ENCODE measurements at places on chromosomes 3 and 15. TPM values are rescaled to one million over a fixed set of nuclear protein-coding genes. Genes with fewer than 3 reads are reported as not detected.

PLA2G4E gene
- not detected for total RNA-seq

C2CD4A gene
- total RNA-seq, result 0.66 TPM

FRMD5 gene
- 1.6 TPM for total RNA-seq

GRIP2 gene
- total RNA-seq, result 0.16 TPM

LMAN1L gene
- 0.15 TPM for total RNA-seq

TWF2 gene
- 84.5 TPM for total RNA-seq

FBXL2 gene
- 7.7 TPM for total RNA-seq

DNA sequence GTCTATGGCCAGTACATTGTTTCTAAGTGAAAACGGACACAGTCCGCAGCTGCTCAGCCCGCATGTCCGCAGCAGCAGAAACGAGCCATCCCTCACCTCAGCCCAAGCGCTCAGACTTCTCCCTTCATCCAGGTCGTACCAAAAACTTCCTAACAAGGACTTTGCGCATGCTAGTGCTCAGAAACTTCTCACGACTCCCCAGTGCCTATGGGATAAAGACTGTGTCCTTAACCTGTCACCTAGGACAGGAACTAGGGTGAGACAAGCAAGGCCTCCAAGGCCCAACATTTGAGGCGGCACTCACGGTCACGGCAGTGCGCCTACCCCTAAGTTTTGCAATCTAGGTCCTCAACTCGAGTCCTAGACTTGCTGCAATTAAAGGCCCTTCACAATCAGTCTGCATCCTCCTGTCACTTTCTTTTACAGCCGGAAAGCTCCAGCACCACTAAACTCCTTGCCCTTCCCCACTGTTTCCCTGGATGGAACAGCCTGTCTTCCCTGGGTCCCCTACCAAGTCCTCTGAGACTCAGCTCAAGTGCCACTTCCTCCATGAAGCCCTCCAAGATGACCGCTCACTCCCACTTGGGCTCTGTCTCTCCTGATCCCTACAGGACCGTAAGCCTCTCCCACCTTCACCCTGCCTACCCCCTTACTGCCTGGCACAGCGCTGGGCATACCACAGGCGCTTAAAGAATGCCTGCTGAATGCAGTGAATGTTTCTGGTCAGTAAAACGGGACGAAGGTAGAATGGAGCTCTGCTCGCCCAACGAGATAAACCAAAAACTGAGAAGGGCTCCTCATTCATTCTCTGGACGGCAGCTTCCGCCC, 1.2 kb downstream of the CLN6 start:
- no peak for DNase-seq

DNA sequence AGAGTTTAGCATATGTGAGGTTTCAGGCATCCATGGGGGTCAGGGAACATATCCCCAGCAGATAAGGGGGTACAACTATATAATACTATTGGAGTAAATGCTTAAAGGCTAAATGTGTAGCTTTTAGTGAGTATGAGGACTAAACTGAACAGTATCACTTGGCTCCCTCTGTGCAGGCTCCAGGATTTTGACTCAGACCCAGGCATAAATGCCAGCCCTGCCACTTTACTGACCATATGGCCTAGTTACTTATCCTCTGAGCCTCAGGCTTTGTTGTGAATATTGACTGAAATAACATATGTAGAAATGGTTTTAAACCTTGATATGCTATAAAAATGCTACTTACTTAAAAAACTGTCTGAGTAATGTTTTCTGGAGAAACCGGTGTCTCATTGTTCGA, 151.6 kb downstream of the CHST2 start:
- DNase-seq, result no peak

DNA sequence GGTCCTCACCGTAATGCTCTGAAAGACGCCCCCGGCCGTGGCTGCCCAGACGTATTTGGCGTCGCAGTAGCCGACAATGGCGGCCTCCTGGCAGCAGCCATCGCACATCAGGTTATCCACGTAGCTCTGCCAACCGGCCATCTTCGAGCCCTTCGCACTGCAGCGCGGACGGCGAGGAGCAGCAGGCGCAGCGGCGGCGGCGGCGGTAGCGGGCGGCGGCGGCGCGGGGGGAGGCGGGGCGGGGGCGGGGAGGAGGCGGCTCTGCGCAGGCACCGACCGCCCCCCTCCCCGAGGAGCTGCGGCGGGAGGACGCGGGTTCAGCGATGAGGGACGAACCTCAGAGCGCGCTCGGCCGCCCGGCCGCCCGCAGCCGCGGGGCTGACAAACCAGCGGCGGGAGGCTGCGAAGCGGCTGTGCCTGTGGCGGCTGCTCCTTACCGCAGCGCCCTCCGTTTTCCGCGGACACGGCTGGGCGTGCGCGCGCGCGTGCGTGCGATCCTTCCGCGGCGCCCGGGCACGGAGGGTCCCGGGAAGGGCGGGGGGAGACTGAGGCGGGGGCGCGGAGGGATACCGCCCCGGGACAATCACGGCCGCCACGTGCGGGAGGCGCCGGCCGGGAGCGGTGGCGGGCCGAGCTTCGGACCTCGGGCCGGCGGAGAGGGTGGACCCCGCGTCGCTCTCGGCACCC, at the start of gene PFN2:
Gene PFN2, minus strand, starts transcription at position 180 of the 687 bp plus-strand sequence. Its CDS starts 39 bp downstream, at position 141.
- DNase-seq, result peak; percentile 55

- no peak for DNase-seq
Measured at GRCh38 chr3:79255292-79255691, 512.5 kb downstream of the ROBO1 start.

- DNase-seq, result no peak
Measured at GRCh38 chr3:49566312-49566711, 12.0 kb downstream of the BSN start.

- no peak for DNase-seq
Measured at GRCh38 chr15:28994831-28995596, 109.2 kb downstream of the APBA2 start.

DNA sequence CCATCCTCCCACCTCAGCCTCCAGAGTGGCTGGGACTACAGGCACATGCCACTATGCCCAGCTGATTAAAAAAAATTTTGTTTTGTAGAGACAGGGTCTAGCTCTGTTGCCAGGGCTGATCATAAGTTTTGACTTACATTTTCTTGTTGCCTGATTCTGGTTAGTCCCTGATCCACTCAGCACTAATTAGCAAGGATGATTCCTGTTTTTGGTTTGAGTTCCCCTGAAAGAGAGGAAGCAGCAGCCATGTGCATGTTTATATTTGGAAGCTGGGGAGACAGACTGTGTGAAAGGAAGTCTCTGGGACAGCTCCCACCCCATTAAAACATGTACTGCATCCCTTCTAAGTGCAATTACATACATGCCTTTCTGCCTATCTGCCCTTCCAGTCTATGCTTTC, 3.6 kb upstream of the NCK1 start:
- DNase-seq, result no peak

- DNase-seq, result no peak
Measured at GRCh38 chr15:91696981-91697380, 156.5 kb upstream of the SLCO3A1 start.

DNA sequence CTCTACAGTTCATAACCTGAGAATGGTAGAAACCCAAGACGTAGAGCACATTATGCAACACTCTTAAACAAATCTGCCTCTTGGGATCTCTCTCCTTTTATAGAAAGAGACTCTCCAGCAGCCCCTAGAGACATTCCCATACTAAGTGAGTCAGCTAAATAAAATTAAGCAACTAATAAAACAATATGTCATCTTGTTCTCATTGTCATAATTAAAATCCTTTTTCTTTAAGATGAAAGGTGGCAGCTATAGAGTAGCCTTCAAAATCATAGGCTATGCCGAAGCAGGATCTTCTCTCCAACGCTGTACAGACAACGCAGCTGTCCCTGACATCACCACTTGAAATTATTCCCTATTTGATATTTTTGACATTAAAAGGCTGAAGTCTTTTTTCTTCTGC, 790.0 kb downstream of the FHIT start:
- DNase-seq, result no peak

GRCh38 chr3:152458376-152459117, 189.8 kb downstream of the MBNL1 start:
- DNase-seq, result no peak

- DNase-seq, result peak; percentile 54
Measured at GRCh38 chr3:1082108-1082507, 10.7 kb upstream of the CNTN6 start.

DNA sequence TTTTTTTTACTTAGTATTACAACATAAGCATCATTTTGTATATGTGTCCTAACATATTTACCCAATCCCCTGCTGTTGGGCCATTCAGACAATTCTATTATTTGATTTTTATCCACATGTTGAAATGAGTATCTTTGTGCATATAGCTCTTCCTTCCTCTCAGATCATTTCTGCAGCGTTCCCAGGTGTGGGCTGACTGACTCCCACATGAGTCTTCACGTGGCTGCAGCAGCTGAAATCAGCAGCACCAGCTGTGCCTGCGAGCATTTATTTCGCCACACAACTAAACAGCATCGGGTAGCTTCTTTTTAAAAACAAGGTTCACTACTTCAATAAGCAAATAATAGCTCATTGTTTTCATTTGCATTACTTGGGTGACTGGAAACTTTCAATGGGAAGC, 44.5 kb upstream of the PDE8A start:
- DNase-seq, result no peak

GRCh38 chr15:52481915-52482314, 46.8 kb downstream of the MYO5A start:
- DNase-seq, result no peak

DNA sequence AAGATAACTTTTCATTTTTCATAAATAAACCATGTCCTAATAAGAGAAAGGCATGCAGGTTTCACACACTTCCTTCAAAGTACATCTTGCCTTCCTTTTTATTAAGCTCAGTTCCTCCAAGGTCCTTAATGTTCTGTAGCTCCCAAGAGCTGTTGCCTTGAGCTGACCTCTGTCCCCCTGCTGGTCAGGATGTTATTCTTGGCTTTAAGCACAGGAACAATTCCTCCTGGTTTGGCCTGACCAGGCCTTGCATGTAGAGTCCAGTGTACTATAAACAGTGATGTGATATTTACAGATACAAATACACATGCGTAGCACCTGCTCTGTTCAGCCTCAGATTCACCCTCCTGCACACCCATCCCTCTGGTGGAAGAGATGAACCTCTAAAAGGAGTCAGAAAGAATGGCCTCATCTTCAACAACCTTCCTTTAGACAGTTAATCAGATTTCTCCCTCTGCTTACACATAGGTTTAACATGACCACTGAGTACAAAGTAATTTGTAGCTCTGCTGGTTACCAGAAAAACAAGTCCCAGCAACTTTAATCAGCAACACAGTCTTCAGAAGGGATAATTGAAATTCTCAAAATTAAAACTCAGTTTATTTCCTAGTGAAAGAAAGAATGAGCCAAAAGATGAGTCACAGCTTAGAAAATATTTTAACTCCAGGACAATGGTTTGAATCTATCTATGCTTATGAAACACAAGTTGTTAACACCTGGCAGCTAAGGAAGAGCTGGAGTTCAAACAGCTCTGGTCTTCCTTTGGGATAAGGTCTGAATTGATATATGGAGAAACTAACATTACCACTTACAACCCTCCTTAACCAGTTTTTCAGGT, 46.5 kb downstream of the PTPN9 start:
- DNase-seq, result no peak

DNA sequence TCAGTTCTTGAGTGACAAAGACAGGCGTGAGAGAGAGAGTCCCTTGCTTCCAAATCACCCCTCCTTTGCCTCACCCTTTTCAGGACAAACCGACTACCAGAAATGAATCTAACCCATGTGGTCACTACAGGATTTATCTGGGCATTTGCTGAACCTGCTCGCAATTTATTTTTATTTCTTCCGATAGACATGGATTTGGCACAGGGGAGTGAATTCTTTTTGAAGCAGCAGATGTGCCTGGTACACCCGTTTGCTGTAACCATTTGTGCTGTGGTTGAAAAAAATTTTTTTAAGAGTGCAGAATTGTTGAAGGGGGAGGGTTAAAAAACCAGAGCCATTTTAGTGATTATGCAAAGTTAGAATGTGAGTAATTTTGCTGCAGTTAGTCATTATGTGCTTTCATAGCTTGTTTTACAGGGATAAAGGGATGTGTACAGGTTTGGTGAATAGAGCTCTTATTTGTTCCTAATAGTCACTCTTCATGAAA, 442.0 kb downstream of the LPP start:
- no peak for DNase-seq

DNA sequence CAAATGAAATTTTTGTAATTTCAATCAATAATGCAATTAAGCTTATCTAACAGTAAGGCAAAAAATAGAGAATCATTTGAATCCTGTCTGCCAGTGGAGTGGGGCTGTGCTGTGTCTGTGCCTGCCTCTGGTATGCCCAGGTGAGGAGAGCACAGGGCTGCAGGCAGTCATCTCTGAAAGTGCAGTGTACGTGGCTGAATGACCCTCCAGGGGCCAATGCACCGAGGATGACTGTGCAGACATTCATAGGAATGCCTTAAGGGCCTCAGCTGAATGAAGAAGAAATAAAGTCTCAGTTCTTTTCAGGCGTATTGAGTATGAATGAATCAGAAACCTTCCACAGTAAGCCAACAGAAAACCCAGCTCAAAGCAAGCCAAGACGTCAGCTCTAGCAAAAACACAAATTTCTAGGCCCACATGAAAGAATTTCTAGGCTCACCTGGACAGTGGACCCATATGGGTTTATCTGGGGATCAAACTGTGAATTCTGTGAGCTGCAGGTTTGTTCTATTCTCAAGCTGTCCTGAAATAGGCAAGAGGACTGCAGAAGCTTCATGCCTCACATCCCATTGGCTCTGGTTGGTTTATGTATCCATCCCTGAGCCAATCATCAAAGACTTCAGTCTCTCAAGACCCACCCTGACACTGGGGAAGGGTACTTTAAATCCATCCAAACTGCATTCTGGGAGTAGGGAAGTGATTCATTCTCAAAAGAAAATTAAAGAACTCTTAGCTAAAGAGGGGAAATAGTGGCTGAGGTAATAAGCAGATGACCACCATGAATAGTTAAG, 123.4 kb downstream of the SSR3 start:
- DNase-seq, result no peak

DNA sequence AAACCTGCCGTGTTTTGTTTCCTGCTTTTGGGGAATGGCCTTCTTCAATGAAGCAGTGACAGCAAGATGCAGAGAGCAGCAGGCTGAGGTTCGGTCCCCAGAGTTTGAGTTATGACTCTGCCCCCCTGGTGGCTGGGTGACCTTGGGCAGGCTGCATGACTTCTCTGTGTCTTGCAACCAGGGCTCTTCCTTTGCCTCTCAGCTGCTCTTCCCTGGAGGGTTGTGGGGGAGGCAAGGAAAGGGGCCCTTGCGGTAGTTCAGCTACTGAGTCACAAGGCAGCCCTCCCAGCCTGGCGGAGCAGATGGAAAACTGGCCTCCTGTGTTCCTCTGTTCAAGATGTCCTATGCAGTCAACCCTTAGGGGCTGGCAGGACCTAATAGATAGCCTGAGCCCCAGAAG, 17.1 kb downstream of the CTXND1 start:
- DNase-seq, result no peak

- no peak for DNase-seq
Measured at GRCh38 chr15:60548101-60548500, 69.2 kb upstream of the ICE2 start.

DNA sequence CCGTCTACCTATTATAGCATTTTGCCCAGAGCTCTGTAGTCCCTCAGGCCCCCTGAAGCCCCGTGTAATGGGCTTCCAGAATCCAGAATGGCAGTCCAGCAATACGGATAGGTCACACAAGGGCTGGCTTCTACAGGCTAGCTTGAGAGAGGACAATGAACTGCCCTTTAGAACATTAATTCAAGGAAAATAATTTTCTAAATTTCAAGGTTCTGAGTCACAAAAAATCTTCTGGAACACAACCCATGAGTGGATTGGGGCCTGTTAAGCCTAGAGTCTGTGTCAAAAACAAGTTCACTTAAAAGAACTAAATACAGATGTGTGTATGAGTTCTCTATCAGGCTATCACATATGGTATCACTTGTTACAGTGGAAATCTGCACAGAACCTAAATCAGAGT, 28.8 kb downstream of the DCP1A start:
- no peak for DNase-seq

GRCh38 chr3:10912786-10913185, 79.8 kb upstream of the SLC6A1 start:
- DNase-seq, result no peak

Measured in breast epithelium (tissue), 4 donors.